ENCODE measurements at places on chromosomes 4 and X.

DNA sequence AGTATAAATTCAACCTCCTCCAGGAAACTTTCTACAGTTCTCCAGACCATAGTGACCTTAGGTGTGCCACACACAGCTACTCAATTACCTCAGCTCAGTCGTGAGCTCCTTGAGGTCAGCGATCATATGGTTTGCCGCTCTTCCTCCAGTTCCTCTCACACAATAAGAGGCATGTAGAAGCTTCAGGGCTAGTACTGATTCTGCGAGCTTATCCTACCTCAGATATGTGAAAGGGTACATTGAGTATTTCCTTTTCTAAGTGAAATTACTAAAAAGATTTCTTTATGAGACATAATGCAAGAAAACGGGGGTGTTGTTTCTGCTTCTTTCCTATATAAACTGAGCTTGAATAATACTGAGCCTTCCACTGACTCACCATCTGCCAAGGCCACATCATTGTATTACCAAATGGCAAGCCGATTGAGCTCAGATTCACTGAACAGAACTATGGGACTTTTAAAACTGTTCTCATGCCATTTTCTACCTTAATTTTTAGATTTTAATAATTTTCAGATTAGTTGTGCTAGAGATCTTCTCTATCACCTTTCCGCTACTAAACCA, 183.1 kb downstream of the HS6ST2 start:
- no peak for DNase-seq

GRCh38 chrX:49247916-49248811, 12.9 kb downstream of the CCDC22 start:
- no peak for DNase-seq

GRCh38 chr4:129350834-129351721, 255.1 kb downstream of the C4orf33 start:
- no peak for DNase-seq

GRCh38 chrX:120282697-120283096, 28.6 kb downstream of the TMEM255A start:
- no peak for DNase-seq

DNA sequence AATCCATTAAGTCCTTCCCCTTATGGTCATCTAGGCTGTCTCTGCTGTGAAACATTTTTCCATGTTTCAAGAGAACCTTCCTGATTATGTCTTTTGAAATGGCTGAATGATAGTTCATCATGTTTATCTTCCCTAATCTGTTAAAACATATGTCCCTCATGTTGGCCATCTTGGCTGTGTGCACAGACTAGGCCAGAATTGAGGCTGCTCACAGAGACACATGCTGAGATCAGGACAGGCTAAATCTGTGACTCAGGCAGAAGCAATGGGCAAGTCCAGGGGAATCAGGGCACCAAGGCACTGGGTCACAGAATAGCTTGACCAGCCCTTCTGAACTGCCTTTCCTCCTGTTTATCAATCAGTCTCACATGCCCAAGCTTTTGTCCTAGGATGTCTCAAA, 78.3 kb downstream of the FHDC1 start:
- DNase-seq: no peak

DNA sequence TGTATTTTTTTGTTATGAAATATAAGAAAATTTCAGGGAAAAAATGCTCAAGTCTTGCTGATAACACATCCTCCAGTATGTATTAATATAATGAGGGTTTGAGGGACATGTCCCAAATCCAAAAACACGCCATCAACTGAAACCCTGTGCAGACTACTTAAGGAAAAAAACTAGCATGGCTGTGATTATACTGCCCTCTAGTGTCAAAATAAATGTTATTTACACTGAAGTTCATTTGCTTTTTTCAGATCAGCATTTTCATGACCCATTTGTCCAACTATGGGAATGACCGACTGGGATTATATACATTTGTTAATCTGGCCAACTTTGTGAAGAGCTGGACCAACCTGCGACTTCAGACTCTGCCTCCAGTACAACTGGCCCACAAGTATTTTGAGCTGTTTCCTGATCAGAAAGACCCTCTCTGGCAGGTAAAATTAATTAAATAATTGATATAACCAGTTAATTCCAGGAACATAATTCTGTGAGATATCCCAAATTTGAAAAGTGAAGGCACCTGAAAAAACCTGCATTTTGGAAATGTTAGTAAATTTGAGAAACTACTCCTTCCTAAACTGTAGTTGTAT, 128.5 kb downstream of the PRSS12 start:
- peak; percentile 41 for DNase-seq

DNA sequence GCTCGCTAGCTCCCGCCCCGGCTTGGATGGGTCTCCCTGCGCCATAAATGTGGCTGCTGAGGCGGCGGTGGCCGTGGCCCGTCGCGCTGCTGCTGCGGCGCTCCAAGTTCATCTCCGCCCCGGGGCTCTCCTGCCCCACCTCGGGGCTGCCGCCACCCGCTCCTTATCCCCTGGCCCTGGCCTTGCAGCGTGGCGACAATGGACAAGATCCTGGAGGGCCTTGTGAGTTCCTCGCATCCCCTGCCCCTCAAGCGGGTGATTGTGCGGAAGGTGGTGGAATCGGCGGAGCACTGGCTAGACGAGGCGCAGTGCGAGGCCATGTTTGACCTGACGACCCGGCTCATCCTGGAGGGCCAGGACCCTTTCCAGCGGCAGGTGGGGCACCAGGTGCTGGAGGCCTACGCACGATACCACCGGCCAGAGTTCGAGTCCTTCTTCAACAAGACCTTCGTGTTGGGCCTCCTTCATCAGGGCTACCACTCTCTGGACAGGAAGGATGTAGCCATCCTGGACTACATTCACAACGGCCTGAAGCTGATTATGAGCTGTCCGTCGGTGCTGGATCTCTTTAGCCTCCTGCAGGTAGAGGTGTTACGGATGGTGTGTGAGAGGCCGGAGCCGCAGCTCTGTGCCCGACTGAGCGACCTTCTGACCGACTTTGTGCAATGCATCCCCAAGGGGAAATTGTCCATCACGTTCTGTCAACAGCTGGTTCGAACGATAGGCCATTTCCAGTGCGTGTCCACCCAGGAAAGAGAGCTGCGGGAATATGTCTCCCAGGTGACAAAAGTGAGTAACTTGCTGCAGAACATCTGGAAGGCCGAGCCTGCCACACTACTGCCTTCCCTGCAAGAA, 763 bp downstream of the USP38 start:
- DNase-seq: peak; percentile 8

DNA sequence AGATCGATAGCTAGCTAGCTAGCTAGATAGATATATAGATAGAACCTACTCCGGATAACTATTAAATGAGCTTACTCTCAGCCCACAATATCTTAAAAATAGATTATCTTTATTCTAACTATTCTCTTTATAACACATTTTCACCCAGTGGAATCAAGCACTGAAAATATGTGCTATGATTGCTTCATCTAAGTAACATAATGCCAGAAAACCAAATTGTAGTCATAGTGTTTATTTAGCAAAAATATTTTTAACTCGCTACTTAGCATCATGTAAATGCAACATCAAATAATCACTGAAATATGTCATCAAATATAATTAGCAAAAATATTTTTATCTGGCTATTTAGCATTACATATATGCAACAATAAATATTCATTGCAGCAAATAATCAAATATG, 1.5 kb downstream of the TMEM156 start:
- DNase-seq: no peak

DNA sequence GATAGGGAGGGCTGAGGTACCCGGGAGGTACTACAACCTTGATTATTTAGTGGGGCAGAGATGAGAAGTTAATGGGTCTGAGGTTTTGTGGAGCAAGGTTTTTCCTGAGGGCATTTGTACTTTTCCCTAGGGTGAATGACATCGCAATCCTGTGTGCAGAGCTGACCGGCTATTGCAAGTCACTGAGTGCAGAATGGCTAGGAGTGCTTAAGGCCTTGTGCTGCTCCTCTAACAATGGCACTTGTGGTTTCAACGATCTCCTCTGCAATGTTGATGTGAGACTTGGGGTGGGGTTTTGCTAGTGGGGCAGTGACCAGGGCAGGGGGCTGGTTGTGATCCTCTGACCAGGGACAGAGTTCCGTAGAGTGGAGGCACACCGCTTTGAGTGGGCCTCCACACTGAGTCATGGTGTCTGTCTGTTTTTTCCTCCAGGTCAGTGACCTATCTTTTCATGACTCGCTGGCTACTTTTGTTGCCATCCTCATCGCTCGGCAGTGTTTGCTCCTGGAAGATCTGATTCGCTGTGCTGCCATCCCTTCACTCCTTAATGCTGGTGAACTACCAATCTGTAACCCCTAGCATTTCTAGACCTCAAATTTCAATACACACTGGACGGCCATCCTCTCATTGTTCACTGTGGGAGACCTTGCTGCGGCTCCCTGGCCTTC, 9.9 kb downstream of the MED12 start:
- DNase-seq: no peak

GRCh38 chr4:41611124-41611838, 73.3 kb downstream of the LIMCH1 start:
- no peak for DNase-seq

DNA sequence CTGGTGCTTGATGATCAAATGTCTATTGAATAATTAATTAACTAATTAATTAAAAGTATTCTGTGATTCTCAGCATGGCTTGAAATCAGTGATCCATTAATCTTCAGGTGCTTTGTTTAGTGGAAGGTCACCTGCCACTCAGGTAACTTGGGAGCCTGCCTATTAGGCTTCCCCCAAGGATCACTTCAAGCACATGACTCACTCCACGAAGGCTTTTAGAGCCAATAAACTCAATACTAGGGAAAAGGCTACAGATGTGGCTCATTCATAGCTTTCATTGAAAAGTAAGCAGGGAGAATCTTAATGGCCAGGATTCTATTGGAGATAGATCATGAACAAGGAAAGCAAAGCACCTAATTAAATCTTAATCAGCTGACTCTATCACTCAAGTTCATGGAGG, 21.3 kb downstream of the AREG start:
- DNase-seq: no peak

DNA sequence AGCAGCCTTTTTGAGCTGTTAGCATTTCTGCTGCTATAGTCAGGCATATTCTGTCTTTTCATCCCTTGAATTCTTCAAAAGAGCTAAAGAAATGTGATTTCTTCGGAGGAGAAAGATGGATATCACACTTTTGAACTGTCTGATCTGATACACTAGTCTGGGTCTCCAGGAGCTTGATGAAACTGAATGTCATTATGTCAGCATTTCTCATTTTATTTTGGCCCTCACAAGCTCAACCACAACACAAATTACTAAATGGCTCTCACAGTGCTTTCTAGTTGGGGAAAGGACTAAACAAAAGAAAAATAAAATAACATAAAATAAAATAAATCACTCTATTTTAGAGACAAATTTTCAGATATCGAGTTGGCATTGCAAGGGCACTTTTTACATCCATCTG, 655.3 kb upstream of the SPANXN1 start:
- DNase-seq: no peak

DNA sequence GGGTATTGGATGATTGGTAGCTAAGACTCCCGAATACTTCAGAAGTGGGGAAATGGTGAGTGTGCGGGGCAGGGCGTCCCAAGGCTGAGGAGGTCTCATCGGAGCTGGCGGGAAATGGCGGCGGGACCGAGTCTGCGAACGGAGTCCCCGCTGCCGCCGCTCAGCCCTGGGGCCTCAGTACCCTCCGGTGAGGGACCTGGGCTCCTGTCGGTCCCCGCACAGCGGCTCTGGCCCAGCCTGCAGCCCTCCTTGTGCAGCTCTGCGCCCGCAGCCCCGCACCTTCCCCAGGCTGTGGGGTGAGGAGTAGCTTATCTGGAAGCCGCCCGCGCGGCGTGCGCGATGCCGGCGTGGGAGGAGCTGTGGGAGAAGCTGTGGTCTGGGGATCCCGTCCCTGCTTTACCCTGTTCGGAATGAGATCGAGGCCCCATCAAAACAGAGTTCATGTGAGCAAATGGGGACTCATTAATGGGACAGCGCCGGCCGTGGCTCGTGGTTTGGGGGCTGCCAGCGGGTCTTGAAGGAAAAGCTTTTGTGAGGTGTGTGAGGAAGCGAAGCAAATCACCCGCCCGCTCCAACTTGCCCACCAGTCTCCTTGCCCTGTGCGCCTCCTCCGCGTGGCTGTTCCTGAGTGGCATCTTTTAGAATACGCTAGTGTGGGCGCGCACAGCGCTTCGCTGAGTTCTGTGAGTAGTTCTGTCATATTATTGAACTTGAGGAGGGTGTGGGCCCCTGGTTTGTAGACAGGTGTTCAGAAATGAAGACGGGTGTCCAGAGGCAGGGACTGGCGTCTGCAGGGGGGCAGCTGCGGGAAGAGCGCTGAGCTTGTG, 531 bp downstream of the ZNF141 start:
- no peak for DNase-seq

- no peak for DNase-seq
Observed at GRCh38 chrX:69303231-69303630, 138.0 kb upstream of the PJA1 start.

- no peak for DNase-seq
Observed at GRCh38 chrX:42189576-42189975, 266.2 kb upstream of the CASK start.

DNA sequence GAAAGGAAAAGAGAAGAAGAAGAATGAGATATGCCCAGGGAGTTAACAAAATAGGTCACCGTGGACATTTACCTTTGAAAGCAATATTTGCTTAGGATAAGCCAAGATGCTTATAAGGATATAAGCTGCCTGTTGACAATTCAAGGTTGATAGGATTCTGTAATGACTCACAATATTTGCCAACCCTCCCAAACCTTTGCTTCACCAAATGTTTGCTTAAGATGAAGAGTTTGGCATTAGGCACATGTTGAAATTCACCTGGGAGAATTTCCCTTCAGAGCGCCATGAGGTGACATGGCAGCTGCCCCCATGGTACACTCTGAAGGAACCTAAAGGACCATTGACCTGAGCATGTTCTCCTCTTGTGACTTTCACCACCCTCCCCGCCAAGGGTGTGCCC, 4.6 kb downstream of the PALLD start:
- DNase-seq: no peak

DNA sequence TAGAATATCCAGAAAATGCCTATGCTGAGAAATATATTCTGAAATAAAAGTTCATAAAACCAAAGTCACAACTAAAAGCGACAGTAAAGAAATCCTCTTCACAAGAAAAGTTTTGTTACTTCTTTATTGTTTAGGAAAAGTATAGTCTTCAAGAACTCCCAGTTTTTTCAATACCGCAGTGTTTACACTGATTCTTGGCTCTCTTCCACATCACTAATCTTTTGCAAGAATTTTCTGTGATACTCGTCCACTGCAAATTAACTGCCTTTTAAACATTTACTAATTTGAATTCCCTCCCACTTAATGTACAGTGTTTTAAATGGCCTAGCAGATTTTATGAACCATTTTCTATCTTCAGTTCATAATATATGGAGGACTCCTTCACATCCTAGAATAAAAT, 65.1 kb downstream of the HPGDS start:
- no peak for DNase-seq

- DNase-seq: no peak
Observed at GRCh38 chrX:54530357-54530900, 410 bp downstream of the GNL3L start.
